NCI-H1048 (cell line): ENCODE measurements at places on chromosomes 1 and 21.

GRCh38 chr1:103125219-103125618 is 16.9 kb upstream of the COL11A1 start:
- no peak for DNase-seq

DNA sequence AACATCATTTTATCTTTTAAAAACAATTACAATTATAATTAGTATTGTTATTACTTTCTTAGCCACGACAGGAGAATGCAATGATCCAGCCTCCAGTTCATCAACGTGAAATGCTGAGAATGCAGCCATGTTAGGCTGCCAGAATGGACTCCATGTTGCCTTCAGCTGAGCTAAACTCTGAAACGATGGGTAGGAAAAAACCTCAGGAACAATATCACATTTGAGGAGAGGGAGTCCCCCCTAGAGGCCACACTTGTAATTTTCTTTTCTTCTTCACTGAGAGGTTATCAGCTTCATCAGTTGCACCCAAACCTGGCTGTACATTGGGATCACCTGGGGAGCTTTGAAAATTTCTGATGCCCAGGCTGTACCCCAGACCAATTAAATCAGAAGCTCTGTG is 34.6 kb upstream of the DNAH14 start:
- no peak for DNase-seq

DNA sequence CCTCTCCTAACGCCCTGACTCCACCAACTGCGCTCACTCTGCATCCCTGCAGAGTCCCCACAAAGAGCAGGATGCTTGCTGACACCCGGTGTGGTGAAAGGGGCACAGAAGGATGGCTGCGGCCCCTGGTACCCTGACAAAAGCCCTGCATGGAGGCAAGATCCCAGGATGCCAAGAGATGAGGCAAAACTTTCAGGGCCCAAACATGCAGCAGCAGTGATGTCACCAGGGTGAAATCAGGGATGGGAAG is 36.6 kb downstream of the SLC9A1 start:
- no peak for DNase-seq

DNA sequence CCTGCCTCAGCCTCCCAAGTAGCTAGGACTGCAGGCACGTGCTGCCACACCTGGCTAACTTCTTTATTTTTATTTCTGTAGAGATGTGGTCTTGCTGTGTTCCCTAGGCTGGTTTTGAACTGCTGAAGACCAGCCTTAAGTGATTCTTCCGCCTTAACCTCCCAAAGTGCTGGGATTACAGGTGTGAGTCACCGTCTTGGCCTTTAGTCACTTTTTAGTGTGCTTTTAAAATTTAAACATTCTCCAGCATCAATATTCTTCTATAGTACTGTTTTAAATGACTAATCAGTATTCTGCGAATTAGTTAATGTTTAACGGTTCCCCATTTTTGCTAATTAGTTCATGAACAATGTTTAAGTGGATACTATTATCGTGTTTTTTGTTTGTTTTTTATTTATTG is 60.6 kb downstream of the DYRK1A start:
- DNase-seq, result no peak

DNA sequence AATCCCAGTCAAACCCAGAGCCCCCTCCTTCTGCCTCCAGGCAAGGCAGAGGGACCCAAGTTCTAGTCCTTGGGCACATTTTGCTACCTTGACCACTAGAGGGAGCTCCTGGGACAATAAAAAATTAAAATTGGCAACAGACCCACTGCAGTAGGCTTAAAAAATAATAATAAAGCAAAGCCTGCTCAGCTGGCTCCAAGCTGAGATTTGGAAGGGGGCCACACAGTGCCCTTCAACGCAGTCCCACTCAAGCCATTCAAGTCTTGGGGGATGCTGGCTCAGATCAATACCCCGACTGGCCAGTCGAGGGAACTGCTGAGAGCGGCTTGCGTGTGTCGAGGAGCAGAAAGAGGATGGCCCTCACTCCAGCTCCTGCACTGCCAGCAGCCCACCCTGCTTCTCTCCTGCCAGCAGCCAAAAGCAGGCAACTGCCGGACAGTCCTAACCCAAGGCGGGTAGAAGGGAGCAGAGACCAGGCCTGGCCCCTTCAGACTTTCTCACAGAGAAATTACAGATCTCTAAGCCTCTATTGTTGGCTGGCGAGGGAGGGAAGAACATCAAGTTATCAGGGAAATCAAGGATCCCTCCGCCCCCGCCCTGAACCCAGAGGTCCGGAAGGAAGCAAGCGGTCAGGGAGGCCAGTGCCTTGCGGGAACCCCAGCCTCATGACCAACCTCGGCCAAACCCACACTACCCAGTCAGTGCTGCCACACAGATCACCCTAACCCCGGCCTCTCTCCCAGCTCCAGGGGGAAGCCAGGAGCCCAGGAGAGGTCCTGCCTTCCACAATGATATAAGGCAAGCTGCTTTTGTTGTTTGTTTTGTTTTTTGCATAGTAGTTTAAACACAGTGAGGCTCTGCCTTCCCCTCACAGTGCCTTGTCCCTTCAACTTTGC is 4.9 kb upstream of the ALDH4A1 start:
- no peak for DNase-seq

GRCh38 chr1:173355281-173356031 is 121.7 kb upstream of the PRDX6 start:
- DNase-seq, result no peak

GRCh38 chr1:91697416-91697815 is 188.5 kb downstream of the TGFBR3 start:
- DNase-seq, result no peak

GRCh38 chr1:75506976-75507375 is 103.9 kb downstream of the SLC44A5 start:
- no peak for DNase-seq

- no peak for DNase-seq
Measured at GRCh38 chr1:163201906-163202305, 810 bp downstream of the RGS5 start.

GRCh38 chr21:31216206-31216605 is 127.9 kb downstream of the TIAM1 start:
- DNase-seq, result no peak

DNA sequence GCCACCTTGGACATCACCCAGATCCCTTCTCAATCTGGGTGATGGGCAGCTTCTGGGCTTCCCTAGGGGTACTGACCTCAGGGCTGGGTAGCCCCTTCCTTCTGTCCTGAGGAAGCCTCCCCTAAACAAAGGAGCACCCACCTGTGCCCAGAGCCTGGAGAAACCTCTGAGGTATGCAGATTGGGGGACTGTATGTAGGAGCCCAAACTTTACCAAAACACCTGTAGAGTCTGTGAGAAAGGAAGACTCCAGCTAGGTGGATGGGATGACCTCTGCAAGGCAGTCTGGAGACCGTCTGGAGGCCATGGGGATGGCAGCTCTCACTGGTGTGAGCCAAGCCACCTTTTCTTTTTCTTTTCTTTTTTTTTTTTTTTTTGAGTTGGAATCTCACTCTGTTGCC is 13.7 kb upstream of the LEFTY2 start:
- DNase-seq, result no peak
